ENCODE measurements at places on chromosomes 6 and 20.

- no peak for DNase-seq
Observed at GRCh38 chr6:134584847-134585516, 267.1 kb upstream of the SGK1 start.

- DNase-seq, result no peak
Observed at GRCh38 chr6:91500689-91501303, 913.9 kb upstream of the MAP3K7 start.

- no peak for DNase-seq
Observed at GRCh38 chr6:106684011-106684410, 54.6 kb downstream of the QRSL1 start.

- no peak for DNase-seq
Observed at GRCh38 chr6:118939683-118940082, 4.7 kb upstream of the MCM9 start.

- DNase-seq, result no peak
Observed at GRCh38 chr20:24732599-24732998, 216.5 kb upstream of the CST7 start.

- DNase-seq, result no peak
Observed at GRCh38 chr20:46491354-46491753, 22.0 kb downstream of the ZNF334 start.

GRCh38 chr20:15162079-15162647, 824.8 kb upstream of the FLRT3 start:
- no peak for DNase-seq

- DNase-seq, result no peak
Observed at GRCh38 chr6:41689171-41690008, 46.0 kb downstream of the TFEB start.

Data from left lobe of liver (tissue), 2 donors.